ENCODE measurements at places on chromosomes 5 and 9. TPM values are rescaled to one million over a fixed set of nuclear protein-coding genes. Genes with fewer than 3 reads are reported as not detected.

- DNase-seq = peak; percentile 9
Measured at GRCh38 chr9:19032406-19032805, 603 bp downstream of the SAXO1 start.

- DNase-seq = no peak
Measured at GRCh38 chr9:114825126-114825795, 19.4 kb upstream of the TNFSF15 start.

DNA sequence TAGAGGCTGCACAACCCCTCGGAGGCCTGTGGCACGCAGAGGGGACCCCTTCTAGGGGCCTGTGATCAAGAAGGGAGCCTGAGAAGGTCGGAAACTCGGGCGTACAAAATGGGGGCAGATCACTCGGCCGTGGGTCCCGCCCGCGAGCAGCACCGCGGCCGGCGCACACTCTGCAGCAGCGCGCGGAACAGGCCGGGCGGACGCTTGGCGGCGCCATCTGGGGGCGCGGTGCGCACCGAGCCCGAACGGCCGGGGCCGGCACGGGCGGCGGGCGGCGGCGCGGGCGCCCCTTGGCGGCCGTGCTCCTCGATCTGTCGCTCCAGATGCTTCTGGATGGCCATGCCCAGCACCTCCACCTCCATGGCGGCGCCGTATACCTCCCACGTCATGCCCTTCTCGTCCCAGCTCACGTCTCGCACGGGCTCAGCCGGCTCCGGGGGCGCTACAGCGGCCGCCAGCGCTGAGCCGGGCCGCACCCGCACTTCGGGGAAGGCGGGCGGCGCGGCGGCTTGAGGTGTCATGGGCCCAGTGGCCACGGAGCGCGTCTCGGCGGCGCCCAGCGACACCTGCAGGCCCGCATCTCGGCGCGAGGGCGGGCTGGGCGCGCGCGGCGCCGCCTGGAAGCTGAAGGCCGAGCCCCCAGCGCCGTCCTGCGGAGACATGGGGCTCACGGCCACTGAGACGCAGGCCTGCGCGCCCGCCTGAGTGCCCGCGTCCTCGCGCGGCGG lies 13.1 kb downstream of the GPRIN1 start:
- peak; percentile 14 for DNase-seq

Gene ZNF454
- total RNA-seq = 4.2 TPM

GRCh38 chr9:78369639-78370219 lies 72.8 kb downstream of the PSAT1 start:
- peak; percentile 77 for DNase-seq

DNA sequence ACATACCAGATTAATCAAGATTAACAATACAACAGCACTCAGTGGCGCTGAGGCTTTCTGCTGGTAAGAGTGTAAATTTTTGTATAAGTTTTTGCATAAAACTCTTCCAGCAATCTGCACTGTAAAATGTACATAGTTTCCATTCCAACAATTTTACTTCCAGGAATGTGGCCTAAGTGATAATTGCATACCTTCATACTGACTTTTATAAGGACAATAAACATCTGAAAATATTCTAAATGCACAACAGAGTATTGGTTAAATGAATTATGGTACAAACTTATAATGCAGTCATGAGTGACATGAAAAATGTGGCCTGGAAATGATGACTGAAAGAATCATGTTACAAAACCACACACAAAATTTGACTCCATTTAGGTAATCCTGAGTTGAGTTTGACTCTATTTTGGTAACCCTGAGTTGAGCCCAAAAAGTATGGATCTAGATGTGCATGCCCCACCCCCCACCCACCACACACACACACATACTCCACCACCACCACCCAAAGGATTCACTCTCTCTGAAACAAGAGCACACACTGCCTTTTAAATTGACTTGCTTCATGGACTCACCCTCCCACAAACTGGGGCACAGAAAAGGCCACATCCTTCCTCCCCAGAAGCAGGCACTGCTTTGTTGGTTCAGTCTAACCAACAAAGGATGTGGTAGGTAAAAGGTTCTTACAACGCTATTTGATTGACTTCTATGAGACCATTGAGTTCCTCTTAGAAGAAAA lies 137.6 kb downstream of the SUSD1 start:
- no peak for DNase-seq

DNA sequence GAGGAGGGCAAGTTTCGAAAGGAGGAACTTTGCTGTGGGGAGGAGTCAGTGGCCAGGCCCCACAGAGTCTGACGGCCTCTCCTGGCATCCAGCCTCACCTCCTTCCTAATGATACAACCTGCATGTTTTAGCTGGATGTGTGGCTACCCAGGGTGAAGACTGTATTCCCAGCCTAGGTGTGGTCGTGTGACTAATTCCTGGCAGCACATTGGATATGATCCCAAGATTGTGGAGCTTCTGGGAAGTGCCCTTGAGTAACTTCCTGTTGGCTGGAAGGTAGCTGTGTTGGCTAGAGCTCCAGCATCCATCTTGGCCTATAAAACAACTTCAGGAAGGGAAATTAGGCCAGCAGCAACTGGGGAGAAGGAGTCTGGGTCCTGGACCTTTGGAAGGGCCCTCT lies 19.0 kb upstream of the LPCAT1 start:
- no peak for DNase-seq

- DNase-seq = no peak
Measured at GRCh38 chr5:125011419-125011818, 265.0 kb upstream of the ZNF608 start.

- DNase-seq = no peak
Measured at GRCh38 chr9:134433101-134433500, 106.8 kb downstream of the RXRA start.

Gene ST8SIA4
- total RNA-seq = 5.0 TPM
